RWPE1 (cell line): ENCODE measurements at places on chromosomes 6 and 20.

- DNase-seq, result no peak
These were observed 70.5 kb downstream of the CNKSR3 start for GRCh38 chr6:154440022-154440421.

GRCh38 chr6:37381579-37381978, 27.8 kb downstream of the RNF8 start:
- DNase-seq, result peak; percentile 54

- no peak for DNase-seq
These were observed 23.9 kb downstream of the SUMO4 start for GRCh38 chr6:149423964-149424440.

GRCh38 chr6:149960488-149960887, 3.3 kb upstream of the ULBP1 start:
- DNase-seq, result no peak

GRCh38 chr20:61117725-61118124, 134.3 kb upstream of the CDH4 start:
- DNase-seq, result no peak

DNA sequence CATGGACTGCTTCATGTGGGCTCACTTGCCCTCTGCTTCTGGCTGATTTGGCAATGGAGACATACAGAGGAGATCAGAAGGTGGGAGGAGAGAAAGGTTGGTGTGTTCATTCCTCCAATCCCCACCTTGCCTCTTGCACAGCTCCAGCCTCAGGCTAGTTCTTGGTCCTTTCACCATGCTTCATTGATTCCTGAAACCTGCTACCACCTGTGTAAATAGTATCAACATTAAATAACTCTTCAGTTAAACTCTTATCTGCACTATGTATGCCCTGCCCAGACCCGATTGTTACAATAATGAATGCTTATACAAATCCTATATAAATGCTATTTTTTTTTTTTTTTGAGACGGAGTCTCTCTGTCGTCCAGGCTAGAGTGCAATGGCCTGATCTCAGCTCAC, 174.5 kb downstream of the CD83 start:
- no peak for DNase-seq

- no peak for DNase-seq
These were observed 173.0 kb downstream of the PLCB4 start for GRCh38 chr20:9241721-9242427.

DNA sequence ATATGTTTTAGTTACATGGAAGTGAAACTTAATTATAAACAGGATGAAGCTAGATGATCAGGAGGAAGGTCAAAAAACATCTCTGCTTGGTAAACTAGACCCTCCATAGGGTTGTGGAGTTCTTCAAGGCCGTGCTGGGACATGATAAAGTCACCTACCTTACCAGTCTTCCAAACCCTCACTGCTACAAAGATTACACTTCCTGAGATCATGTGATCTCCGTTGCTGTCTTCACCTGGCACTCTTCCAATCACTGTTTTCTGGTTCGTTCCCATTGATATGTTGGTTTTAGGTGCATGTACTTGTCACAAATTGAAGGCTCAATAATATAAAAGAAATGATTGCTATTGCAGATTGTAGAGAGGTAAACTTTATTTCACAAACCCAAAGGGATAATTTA, 161.5 kb upstream of the MAN1A1 start:
- DNase-seq, result no peak

GRCh38 chr6:72132427-72132826, 246.1 kb downstream of the RIMS1 start:
- DNase-seq, result no peak

- DNase-seq, result no peak
These were observed 397.8 kb downstream of the KIF16B start for GRCh38 chr20:16175322-16175961.

DNA sequence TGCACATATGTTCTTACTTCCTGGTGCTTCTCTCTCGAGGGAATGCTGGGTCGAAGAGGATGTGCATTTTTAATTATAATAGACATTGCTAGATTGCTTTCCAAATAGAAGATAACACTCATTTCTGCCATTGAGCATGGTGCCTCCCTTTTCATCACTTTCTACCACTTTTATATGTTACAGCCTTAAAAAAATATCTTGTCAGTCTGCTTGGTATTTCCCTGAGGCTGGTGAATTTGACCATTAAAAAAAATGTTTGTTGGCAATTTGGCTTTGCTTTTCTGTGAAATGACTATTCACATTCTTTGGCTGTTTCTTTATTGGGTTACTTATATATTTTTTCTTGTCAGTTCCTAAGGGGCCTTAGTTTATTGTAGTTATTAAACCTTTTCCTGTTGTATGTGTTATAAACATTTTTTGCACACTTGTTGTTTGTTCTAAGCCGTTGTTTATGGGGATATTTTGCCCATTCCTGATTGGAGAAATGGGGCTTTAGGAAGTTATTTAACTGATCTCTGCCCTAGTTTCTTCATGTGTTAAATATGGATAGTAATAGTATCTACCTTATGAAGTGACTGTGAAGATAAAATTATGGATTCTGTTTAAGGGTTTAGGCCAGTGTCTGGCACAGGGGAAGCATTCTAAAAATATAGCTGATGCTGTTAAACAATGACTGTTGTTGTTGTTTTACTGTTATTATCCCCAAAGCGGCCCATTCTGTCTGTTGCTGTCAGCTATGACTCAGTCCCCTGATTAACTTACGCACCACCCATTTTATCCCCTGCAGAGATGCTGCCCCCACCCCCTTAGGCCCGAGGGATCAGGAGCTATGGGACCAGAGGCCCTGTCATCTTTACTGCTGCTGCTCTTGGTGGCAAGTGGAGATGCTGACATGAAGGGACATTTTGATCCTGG, 3.8 kb downstream of the DDR1 start:
- DNase-seq, result no peak

GRCh38 chr6:93282521-93283031, 136.8 kb downstream of the EPHA7 start:
- DNase-seq, result no peak

GRCh38 chr6:159875194-159875593, 15.6 kb upstream of the MAS1 start:
- DNase-seq, result no peak

GRCh38 chr20:24446811-24447210, 22.6 kb upstream of the SYNDIG1 start:
- no peak for DNase-seq

DNA sequence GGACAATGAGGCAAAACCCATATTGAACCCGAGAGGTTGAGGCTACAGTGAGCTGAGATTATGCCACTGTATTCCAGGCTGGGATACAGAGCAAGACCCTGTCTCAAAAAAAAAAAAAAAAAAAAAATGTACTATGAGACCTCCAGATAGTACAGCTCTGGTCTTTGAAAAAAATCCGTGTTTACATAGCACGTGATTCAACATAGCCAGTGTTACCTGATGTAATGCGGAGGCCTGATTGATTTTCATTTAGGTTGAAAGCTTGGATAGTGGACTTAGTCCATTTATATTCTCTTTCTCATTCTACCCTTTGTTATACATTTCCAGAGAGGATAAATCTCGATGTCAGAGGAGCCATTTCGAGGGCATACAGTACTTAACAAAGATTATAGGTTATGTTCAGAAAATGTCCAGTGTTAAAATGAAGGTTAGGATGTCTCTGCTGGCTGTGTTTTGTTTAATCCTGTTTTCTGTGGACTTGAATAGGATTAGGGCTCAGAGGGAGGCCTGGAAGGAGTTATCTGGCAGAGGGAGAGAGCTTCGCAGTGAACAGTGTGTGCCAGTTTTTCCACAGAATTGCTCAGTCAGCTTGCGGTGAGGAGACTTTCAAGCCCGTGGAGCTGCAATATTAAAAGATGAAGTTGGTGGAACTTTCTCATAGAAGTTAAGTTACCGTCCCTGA, 33.9 kb upstream of the BCLAF1 start:
- DNase-seq, result no peak

GRCh38 chr20:44527716-44528199, 5.9 kb upstream of the SERINC3 start:
- no peak for DNase-seq

DNA sequence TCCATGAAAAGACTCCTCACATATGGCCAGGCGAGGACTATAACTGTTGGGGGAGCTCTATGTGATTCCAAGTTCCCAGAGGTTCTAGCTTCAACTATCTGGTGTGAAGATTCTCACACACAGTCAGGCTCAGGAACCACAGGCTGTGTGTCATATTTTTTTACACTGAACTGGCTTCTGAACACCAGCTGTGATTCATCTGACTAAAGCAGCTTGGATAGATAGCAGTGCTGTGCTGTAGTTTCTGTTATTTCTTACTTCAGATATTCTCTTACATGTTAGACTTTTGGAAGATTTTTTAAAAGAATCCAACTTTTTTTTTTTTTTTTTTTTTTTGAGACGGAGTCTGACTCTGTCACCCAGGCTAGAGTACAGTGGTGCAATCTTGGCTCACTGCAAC, 140.7 kb upstream of the MCHR2 start:
- DNase-seq, result no peak

- DNase-seq, result no peak
These were observed 29.8 kb upstream of the PCSK2 start for GRCh38 chr20:17197041-17197440.
